ENCODE measurements at places on chromosomes 4 and X. TPM values are rescaled to one million over a fixed set of nuclear protein-coding genes. Genes with fewer than 3 reads are reported as not detected.

GRCh38 chr4:173517781-173518424 is 12.1 kb downstream of the HAND2 start:
- ATAC-seq, result peak; percentile 49

- peak; percentile 48 for ATAC-seq
These were observed 169.2 kb downstream of the TMA16 start for GRCh38 chr4:163663454-163664225.

DNA sequence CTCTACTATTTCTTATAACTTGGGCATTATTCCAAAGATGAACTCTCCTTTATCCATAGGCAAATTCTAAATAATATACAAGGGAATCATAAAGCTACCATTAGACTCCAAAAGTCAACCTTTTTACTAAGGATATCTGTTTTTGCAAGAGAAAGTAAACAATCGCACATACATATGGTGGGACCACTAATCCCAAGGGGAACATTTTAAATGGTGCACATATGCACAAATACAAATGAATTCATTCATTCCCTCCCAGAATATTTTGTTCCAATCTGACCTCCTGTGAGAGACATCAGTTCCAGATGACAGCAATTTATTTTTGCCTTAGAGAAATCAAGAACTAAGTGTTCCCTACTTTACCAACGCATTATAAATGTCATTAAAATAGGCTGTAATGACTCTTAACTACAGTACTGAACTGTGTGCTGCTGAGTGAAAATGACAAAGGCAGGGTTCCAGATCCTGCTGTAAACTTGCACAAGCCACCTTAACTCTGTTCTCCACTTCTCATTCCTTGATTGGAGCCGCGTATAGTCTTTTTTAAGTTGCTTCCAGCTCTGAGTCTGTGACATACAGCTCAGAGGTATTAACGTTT is 2.0 kb downstream of the DHX15 start:
- ATAC-seq, result no peak

RAB28 gene
- total RNA-seq, result 8.1 TPM

CFI gene
- total RNA-seq, result 31.5 TPM

DNA sequence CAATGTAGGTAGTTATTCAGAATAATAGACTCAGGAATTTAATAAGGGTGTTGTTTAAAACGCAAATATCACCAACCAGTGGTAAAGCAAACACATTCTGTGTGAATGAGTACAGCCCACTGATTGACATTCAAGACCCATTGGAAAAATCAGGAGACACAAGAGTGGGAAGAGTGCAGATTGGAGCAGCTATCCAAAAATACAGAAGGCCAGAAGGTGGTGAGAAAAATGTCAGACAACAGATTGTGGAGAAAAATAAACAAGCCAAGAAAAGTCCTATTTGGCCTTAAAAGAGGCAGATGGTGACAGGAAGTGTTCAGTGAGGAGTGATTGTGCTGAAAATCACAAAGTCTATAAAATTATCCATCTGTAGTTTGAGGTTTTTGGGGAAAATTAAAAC is 39.3 kb downstream of the CPE start:
- ATAC-seq, result no peak

- ATAC-seq, result no peak
These were observed 23.9 kb downstream of the KLHL5 start for GRCh38 chr4:39085891-39086290.

DNA sequence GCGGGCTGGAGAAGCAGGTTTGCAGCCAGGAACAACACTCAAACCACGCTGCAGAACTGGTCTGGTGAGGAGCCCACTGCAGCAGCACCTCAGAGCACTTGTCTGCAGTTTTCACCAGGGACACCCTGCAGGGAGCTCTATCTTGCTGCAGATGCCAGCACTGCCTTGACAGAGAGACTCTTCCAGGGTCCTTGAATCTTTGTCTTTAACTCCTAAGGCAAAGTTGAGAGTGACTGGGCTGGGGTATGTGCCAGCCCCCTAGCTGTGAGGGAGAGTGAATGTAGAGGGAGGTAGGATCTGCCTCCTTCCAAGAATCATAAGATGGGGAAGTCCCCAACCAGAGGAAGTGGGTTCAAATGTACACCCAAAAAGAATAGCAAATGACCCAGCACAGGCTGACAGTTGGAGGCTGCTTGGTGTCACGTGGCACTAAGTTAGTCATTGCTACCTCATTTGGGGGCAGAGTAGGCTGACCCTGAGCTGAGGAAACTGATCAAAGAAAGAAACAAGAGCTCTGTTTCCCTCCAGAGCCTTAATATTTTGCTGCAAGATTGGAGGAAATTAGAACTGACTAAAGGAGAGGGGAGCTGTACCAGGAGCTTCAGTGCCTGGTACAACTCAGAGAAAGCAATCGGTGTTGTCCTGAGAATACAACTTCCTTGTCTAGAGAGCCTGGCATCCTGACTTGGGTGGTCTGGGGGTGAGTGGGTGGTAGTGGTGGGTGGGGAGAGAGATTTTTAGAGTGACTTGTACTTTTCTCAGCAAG is 28.2 kb upstream of the HUWE1 start:
- peak; percentile 81 for ATAC-seq

DNA sequence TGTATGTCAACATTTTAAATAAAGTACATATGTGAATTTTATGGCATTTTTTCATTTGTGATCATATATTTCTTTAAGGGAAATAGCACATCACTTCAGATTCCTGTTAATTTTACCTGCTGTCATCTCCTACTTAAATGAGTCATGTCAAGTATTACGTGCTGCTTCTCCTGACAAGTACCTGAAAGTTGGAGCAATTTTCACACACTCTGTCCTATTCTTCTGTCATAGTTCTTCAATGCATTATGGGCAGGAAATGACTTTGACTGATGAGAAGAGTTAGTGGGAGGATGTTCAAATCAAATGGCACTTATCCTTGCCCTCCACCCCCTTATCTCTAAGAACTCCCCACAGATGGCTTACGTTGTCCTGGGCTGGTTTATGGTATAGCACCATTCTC is 64.2 kb upstream of the SYTL5 start:
- ATAC-seq, result no peak

PYURF gene
- total RNA-seq, result 43.6 TPM

GTPBP6 gene
- total RNA-seq, result 35.3 TPM

TCP11X1 gene
- total RNA-seq, result not detected

DNA sequence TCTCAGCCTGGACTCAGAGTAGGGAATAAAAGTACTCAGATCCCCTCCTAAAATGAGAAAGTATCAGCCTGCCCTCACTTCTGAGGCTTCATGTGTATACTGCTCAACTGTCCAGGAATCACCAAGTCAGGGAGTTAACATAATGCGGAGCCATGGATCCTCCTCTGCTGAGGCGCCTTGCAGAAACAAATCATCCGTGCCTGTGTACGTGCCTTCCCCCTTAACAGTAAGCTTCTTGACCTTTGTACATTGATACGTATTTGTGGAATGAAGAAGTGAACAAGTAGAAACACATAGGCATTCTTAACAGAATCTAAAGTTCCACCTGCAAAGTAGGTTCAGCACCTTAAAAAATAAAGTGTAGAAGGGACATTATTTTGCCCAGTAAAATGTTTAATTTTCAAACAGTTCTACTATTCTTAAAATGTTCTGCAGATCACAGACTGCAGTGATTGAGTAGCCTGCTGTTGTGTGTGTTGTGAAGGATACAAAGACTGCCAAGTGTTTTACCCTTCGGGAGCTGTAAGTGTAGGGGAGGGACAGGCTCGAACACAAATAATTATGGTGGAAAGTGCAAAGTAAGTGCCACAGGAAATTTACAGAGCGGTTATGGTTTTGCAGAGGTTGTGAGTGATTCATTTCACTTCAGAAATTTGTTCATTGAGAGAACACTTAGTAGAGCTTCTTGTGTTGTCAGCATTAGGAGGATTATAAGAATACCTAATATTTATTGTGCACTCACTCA is 61.9 kb downstream of the ARHGAP10 start:
- peak; percentile 72 for ATAC-seq

F8A3 gene
- 2.3 TPM for total RNA-seq

FGFBP2 gene
- total RNA-seq, result not detected

DNA sequence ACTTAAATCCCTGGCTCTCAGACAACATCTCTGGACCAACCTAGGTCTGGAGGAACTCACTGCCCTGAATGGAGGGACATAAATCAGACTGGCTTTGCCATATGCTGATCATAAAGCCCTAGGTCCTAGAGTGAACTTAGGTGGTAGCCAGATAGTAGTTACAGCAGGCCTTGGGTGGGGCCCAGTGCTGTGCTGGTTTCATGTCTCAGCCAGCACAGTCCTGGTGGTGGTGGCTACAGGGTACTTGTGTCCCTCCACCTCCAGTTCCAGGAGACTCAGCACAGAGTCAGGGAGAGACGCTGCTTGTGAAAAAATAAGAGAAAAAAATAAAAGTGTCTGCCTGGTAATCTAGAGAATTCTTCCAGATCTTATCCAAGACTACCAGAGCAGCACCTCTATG is 40.3 kb downstream of the GSX2 start:
- no peak for ATAC-seq

KDR gene
- 4.2 TPM for total RNA-seq

GAGE12H gene
- not detected for total RNA-seq

DNA sequence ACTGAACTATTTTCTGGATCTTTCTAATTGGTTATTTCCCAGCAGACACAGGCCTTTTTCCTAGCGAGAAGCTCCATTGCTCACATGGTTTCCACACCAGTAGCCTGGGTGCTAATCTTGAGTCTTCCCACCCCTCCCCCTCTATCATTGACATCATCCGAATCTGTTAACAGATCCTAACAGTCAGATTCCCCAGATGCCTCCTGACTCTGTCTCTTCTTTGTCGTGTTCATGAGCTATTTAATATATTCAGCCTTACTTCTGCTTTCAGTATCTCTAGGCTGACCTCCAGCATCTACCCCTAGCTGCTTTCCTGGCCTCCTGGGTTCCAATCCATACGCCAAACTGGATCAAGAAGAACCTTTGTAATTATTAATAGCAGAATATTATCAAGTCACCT is 85.0 kb downstream of the CLNK start:
- ATAC-seq, result no peak

TCEAL1 gene
- total RNA-seq, result 6.1 TPM

GRCh38 chr4:81166458-81167160 is 48.4 kb downstream of the PRKG2 start:
- no peak for ATAC-seq

- ATAC-seq, result no peak
These were observed 9.6 kb upstream of the DLG3 start for GRCh38 chrX:70434914-70435586.

- no peak for ATAC-seq
These were observed 25.8 kb upstream of the FAM193A start for GRCh38 chr4:2510351-2511259.

DNA sequence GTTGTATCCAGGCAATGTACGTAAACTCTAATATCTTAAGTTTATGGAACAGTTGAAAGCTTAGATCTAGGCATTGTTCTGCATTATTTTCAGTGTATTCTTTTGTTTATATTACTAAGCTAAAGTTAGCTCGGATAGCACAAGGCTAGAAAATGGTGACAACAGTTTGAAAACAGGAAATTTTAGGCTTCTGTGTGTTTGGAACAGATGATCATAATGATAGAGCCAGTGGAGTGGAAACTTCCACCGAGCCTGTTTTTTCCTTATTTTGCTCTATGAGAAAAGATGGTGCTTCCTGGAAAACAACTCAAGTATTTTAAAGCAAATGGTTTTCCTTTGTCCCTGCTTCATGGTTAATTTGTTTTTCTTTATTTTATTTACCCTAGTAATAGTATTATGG is 70.8 kb downstream of the GAB1 start:
- ATAC-seq, result no peak

DNA sequence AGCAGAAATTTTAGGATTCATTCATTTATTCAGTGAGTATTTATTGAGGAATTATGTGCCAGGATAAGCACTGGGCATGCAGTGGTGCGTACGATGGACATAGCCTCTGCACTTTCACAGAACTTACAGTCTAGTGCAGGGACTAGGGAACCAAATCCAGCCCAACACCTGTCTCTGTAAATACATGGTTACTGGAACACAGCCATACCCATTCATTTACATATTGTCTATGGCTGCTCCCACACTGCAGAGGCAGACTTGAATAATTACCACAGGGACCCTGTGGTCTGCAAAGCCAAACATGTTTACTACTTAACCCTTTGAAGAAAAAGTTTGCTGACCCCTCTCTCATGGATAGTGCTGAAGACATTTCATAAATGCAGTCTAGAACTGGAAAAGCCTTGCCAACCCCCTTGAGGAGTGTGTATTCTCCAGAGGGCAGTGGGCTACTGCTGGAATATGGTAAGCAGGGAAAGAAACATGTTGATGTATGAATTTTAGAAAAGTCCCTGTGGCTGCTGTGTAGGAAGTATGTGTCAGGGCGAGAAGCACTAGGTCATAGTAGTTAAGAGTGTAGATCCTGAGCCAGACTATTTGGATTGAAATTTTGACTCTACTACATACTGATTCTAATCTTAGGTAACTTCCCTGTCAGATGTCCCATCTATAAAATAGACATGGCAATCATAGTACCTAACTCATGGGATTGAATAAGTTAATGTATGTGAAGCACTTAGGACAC is 75.5 kb downstream of the GALNT7 start:
- ATAC-seq, result no peak

KLB gene
- 0.32 TPM for total RNA-seq

TRIM2 gene
- 9.0 TPM for total RNA-seq

GRCh38 chrX:7620560-7620959 is 222.4 kb upstream of the VCX start:
- ATAC-seq, result no peak

HHIP gene
- not detected for total RNA-seq

UGT2B11 gene
- total RNA-seq, result not detected

NLRP2B gene
- total RNA-seq, result not detected

DNA sequence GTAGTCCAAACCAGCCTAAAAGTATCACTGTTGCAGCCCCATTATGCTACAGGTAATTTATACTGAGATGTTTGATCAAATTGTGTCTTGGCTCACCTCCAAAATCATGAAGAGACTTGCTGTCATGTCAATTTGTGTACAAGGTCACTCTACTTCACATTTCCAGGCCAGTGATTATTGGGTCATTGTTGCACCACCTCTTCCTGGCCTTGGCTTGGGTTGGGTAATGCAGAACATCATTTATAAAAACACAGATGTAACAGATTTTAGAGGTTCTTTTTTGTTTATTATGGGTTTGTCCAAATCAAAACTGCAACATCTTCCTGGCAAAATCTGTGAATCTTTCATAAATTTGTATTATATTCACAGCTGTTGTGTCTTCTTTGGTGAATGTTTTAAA is 459.5 kb downstream of the ANKRD50 start:
- no peak for ATAC-seq

BMPR1B gene
- 0.24 TPM for total RNA-seq

DNA sequence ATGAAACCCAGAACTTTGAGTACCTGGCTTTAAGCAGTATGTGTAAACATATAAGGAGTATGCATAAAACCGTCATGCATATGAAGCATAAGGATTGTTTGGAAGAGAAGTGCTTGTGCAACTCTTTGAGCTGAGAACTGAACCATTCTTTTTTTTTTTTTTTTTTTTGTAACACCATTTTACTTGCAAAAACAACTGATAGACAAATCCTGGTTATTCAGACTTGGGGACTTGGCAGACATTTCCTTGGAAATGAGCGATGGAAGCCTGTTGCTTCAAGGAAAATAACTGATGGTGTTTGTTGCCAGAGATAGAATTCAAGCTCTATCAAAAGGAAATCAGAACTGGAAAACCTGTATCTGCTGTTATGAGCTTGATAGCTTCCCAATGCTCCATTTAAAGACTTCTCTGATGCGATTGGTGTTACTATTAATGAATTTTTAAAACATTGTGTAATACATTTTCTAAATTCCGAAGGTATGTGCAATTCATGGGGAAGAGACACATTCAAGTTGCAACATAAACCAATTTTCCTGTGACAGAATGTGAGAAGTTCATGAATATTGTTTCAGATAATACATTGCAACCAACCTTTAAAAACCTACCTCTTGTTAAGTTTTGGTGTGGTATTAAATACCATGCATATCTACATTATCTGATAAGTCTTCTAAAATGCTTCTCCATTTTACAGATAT is 47.0 kb upstream of the FAT1 start:
- ATAC-seq, result no peak

- ATAC-seq, result no peak
These were observed 217.0 kb downstream of the GUCY2F start for GRCh38 chrX:109264878-109265277.

Data from esophagus mucosa (tissue), 1 donor.